ENCODE measurements at places on chromosomes 3 and 15.

DNA sequence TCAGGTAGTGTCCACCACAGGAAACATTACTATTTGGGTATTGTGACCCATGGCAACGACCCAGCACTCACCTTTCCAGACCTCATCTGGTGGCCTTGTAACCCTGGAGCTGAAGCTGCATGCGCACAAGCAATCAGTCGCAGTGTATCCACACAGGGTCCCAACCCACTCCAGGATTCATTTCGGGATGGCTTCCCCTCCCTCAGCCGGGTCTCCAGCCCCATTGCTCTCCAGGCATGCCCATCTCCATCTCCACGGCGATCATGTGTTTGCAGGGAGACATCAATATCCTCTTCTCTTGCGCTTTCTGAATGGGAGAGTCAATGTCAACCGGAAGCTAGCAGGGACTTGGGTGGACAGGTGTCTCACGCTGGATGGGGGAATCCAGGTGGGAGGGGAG lies 35.2 kb downstream of the GOLGA6L2 start:
- no peak for DNase-seq

DNA sequence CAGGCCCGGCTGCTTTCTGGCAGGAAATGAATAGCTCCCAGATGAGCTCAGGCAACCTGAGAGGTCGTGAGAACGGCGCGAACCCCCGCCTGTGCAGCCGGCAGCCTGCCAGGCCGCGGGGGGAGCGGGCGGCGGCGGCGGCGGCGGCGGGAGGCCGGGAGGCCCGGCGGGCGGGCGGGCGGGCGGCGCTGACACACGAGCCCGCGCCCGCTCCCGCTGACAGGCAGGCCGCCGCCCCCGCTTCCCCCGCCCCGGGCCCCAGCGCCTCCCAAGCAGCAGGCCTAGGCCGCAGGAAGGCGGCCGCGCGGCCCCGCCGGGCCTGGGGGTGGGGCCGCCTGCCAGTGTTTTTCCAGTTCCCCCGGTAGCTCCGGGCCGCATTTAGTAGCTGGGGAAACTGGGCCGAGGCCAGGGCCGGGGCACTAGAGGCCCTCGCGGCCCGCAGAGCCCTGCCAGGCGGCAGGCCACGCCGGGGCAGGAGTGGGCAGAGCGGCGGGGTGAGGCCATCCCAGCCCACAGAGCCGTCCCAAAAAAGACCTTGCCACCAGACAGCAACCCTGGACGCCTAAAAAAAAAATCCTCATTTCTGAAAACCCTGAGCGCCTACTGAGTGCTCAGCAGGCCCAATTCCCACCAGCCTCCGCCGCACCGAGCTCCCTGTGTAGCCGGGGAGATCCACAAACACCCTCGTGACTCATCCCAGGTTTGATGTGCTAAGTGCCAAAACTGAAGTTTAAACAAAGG lies 5.6 kb downstream of the HES1 start:
- peak; percentile 87 for DNase-seq

- peak; percentile 70 for DNase-seq
These were observed 1435.2 kb upstream of the CADM2 start for GRCh38 chr3:83523470-83524073.

DNA sequence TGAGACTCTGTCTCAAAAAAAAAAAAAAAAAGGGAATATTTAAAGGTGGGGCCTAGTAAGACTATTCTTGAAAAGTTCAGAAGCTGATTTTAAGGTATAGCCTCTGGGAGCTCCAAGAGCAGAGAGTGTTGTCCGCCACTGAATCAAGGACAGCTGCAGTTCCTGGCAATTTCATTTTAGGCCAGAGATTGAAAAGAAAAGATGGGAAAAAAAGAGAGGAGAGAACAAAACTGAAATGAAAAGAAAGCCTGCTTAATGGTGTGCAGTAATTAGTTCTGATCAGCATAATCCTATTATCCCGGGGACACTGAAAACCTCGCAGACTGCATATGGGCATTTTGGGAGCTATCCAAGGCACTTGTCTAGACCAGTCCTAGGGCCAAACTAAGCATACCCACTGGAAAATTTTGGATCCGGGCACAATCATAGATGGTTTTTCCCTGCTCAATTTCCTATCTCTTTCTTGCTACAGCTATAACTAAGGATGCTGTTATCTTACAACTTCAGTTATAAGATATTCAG lies 43.2 kb downstream of the EHHADH start:
- DNase-seq = no peak

DNA sequence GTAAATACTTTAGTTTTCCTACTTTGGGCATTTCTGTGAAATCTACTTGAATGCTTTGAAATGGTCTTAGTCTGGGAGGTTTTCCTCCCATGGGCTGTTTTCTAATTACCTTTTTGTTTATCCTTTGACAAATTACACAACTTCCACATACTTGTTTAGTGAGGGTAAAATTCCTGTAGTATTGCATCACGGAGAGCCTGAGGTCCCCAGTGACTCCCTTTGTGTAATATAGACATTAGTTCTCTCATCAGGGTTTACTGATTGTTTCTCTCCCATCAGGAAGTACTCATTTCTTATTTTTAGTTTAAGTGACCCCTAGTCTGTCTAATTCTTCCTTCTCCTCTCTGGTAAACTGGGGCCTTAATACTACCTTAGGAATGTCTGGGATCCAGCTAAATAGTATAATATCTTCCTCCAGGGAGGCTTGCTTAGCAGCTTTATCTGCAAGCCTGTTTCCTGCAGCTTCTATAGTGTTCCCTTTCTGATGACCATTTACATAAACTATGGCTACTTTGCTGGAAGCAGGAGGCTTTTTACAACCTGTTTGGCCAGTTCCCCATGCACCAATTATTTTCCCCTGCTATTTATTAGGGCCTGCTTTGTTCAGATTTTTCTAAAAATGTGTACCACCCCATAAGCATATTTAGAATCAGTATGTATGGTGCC lies 87.2 kb upstream of the XCR1 start:
- no peak for DNase-seq
